ENCODE measurements at places on chromosomes 6 and 20.

- H3K4me3 ChIP-seq, result no peak overlapping the region
- no peaks in the 10 kb centered on the region for H3K27me3 ChIP-seq
- DNase-seq, result no peak
- no peaks in the 10 kb centered on the region for H3K36me3 ChIP-seq
Observed at GRCh38 chr6:132998418-132998817, 184.0 kb downstream of the RPS12 start.

DNA sequence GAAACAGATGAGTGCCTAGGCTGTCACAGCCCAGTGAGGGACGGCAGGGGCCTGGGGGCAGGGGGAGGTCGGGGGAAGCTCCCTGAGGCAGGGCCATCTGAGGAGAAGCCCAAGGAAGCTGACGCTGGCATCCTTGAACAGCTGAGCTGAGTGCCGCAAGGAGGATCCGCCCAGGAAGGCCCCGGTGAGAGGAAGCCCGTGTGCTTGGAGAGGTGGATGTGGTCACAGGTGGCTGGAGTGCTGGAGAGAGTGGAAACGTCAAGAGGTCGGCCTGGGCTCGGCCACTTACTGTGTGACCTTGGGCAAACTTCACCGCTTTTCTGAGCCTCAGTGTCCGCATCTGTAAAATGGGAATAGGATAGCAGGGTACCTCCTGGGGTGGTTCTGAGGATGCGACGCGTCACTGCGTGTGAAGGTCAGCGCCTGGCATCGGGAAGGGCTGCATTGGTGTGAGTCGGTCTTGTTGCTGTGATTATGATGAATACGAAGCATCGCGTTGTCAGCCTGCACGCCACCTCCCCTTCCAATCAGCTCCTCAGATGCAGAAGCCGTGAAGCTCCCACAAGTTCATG, 116.1 kb upstream of the PTPN1 start:
- H3K4me3 ChIP-seq, result no peak overlapping the region
- no peaks in the 10 kb centered on the region for H3K36me3 ChIP-seq
- no peak overlapping the region for H3K27ac ChIP-seq

DNA sequence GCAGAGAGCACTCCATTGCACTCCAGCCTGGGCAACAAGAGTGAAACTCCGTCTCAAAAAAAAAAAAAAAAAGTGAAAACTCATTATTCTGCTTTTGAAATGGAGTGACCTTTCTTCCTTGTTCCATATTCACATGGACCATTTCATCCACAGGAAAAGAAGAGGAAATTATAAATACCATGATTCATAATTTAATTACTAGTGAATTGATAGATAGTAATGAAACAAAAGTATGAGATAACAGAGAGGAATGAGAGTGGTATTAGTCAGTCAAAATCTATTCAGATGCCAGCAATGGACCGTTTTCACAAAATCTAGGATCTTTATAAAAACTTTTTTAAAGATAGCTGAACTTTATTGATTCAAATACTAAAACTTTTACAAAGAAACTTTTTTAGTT, 443.1 kb upstream of the FLRT3 start:
- H3K27me3 ChIP-seq, result no peaks in the 10 kb centered on the region
- H3K27ac ChIP-seq, result no peak overlapping the region
- H3K4me1 ChIP-seq, result no peaks in the 10 kb centered on the region
- no peaks in the 10 kb centered on the region for H3K36me3 ChIP-seq
- H3K4me3 ChIP-seq, result no peak overlapping the region

DNA sequence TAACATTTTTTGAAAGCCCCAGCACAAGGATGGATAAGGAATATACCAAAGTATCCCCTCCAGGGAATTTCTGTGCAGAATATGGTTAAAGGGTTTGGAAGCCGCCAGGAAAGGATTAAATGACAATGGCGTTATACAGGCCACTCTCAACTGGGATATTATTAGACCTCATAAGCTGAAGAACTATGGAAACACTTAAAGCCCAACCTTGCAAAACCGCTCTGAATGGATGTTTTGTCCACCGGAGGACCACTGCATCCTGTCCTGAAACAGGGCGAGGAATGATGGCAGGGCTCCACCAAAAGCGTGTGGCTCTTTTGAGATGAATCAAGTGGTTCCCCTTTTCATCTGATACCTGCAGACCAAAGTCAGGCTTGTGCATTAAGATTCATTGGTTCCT, 32.4 kb downstream of the NFATC2 start:
- no peak overlapping the region for H3K4me3 ChIP-seq
- no peak for DNase-seq
- H3K27ac ChIP-seq, result no peak overlapping the region
- H3K27me3 ChIP-seq, result no peaks in the 10 kb centered on the region

- H3K4me1 ChIP-seq, result peaks cover 11% of the 10 kb centered on the region
- DNase-seq, result peak; percentile 5
- H3K36me3 ChIP-seq, result no peaks in the 10 kb centered on the region
- H3K27ac ChIP-seq, result peak overlapping the region; percentile 86
Observed at GRCh38 chr6:144063246-144063743, 32.1 kb downstream of the SF3B5 start.

Measured in T-cell (primary cell).